WTC11 (cell line): ENCODE measurements at places on chromosomes 6 and 20. TPM values are rescaled to one million over a fixed set of nuclear protein-coding genes. Genes with fewer than 3 reads are reported as not detected.

The TMEM170B gene
- total RNA-seq = 3.5 to 5.4 TPM (median 5.2 TPM) in 3 replicates

The MEI4 gene
- total RNA-seq = 0.18 to 0.21 TPM (median 0.20 TPM) in 3 replicates

The WFDC10B gene
- total RNA-seq = 0.42 to 0.62 TPM (median 0.53 TPM) in 3 replicates

- no peak overlapping the region for H3K4me3 ChIP-seq
- no peak overlapping the region for H3K27ac ChIP-seq
- DNase-seq = no peak
- peaks cover 2% of the 10 kb centered on the region; the same call in 1 of the 2 replicates for H3K27me3 ChIP-seq
- no peaks in the 10 kb centered on the region for H3K36me3 ChIP-seq
Measured at GRCh38 chr20:23629017-23629541, 8.7 kb downstream of the CST3 start.

The C6orf136 gene
- 21.8 to 26.5 TPM (median 25.5 TPM) in 3 replicates for total RNA-seq

DNA sequence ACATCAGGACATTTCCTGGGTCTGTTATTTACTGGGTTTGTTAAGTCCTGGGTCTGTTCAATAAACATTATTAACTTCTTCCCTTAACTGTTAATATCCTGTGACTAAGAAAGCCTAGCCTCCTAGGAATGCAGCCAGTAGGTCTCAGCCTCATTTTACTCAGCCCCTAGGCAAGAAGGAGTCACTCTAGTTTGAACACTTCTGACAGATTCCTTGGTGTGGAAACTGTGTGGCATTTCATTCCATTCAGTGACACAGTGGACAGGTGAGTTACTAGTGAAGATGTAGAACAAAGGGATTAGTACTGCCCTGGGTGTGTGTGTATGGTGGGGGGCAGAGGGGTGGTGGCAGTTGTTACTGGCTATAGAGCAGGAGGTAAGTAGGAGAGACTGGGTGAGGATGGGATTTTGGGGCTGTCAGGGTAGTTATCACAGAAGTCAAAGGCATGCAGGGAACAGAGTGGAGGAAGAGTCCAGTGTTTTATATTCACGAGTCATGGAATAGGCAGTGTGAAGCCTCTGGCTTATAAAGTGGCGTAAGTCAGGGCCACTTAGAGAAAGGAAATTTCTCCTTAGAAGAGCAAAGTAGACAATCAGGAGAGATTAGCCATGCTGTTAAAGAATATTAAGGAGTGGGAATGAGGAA is 28.4 kb downstream of the RNF182 start:
- H3K4me3 ChIP-seq = no peak overlapping the region
- no peak overlapping the region for H3K27ac ChIP-seq
- H3K36me3 ChIP-seq = peaks cover 39% of the 10 kb centered on the region
- DNase-seq = no peak
- peaks cover 20% of the 10 kb centered on the region for H3K4me1 ChIP-seq
- peaks cover 3% of the 10 kb centered on the region for H3K27me3 ChIP-seq

- no peak for DNase-seq
- H3K27ac ChIP-seq = no peak overlapping the region
- no peaks in the 10 kb centered on the region for H3K27me3 ChIP-seq
- peaks cover 30% of the 10 kb centered on the region for H3K4me1 ChIP-seq
- no peaks in the 10 kb centered on the region for H3K36me3 ChIP-seq
Measured at GRCh38 chr6:42274898-42275297, 57.2 kb upstream of the MRPS10 start.

The TBXT gene
- total RNA-seq = 0.15 to 0.50 TPM (median 0.21 TPM) in 3 replicates

DNA sequence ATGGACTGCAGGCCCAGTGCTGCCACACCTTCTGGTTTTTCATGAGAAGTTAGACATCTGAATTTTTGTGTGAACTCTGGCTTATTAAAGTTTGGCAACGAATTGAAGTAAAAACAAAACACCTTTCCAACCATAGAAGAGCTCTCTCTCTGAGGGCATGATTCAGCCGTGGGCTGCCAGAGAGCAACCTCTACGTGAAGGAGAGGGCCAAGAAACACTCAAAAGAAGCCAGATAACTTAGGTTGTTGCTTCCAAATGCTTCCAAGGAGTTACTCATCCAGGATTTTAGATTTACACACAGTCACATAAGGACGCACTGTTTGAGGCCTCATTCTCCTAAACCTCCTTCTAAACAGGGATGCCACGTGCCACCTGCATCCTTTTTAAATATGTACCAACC is 65.5 kb downstream of the NRN1 start:
- peaks cover 7% of the 10 kb centered on the region for H3K36me3 ChIP-seq
- H3K27me3 ChIP-seq = peaks cover 12% of the 10 kb centered on the region; the same call in 1 of the 2 replicates
- DNase-seq = no peak
- H3K4me1 ChIP-seq = no peaks in the 10 kb centered on the region
- H3K4me3 ChIP-seq = no peak overlapping the region

GRCh38 chr6:26240157-26241032 is 124.6 kb upstream of the BTN3A2 start:
- peak; percentile 81 for DNase-seq
- H3K4me3 ChIP-seq = peak overlapping the region; percentile 75
- H3K27me3 ChIP-seq = no peaks in the 10 kb centered on the region; the same call in 1 of the 2 replicates

The AGPAT4 gene
- 19.7 to 27.4 TPM (median 25.3 TPM) in 3 replicates for total RNA-seq

- peaks cover 40% of the 10 kb centered on the region for H3K27me3 ChIP-seq
- 0 out of 2 replicates have a peak overlapping the region, but pooled peaks have one; percentile 26 for H3K27ac ChIP-seq
- peaks cover 26% of the 10 kb centered on the region for H3K36me3 ChIP-seq
- peaks cover 25% of the 10 kb centered on the region for H3K4me1 ChIP-seq
- DNase-seq = no peak
Measured at GRCh38 chr20:60804240-60804917, 447.7 kb upstream of the CDH4 start.

GRCh38 chr20:40774252-40774651 is 85.2 kb upstream of the MAFB start:
- DNase-seq = no peak
- H3K27me3 ChIP-seq = no peaks in the 10 kb centered on the region; the same call in 1 of the 2 replicates
- H3K36me3 ChIP-seq = no peaks in the 10 kb centered on the region

- H3K27me3 ChIP-seq = no peaks in the 10 kb centered on the region
- no peak for DNase-seq
- H3K36me3 ChIP-seq = no peaks in the 10 kb centered on the region
- no peak overlapping the region for H3K4me3 ChIP-seq
- no peaks in the 10 kb centered on the region for H3K4me1 ChIP-seq
- no peak overlapping the region for H3K27ac ChIP-seq
Measured at GRCh38 chr6:132070356-132070755, 119.2 kb upstream of the CCN2 start.

- no peak overlapping the region for H3K27ac ChIP-seq
- no peak for DNase-seq
- H3K36me3 ChIP-seq = no peaks in the 10 kb centered on the region
- H3K4me1 ChIP-seq = peaks cover 34% of the 10 kb centered on the region
- H3K4me3 ChIP-seq = no peak overlapping the region
Measured at GRCh38 chr6:39861663-39862062, 69.5 kb downstream of the DAAM2 start.

The ANKRD66 gene
- not detected in 3 replicates for total RNA-seq
